Activated CD4-positive, alpha-beta memory T cell treated with anti-CD3 and anti-CD28 coated beads, Interleukin-2, amount 10 ng/mL, durations not matched to agents 7 days and 5 days (primary cell): ENCODE measurements at places on chromosomes 7 and 10. TPM values are rescaled to one million over a fixed set of nuclear protein-coding genes. Genes with fewer than 3 reads are reported as not detected.

- no peaks in the 10 kb centered on the region for H3K36me3 ChIP-seq
- no peak for DNase-seq
- H3K4me3 ChIP-seq = no peak overlapping the region
- no peak overlapping the region for H3K27ac ChIP-seq
- H3K4me1 ChIP-seq = no peaks in the 10 kb centered on the region
These were observed 143.9 kb upstream of the FRMD4A start for GRCh38 chr10:14474656-14475055.

The MEPCE gene
- total RNA-seq = 40.1 TPM

DNA sequence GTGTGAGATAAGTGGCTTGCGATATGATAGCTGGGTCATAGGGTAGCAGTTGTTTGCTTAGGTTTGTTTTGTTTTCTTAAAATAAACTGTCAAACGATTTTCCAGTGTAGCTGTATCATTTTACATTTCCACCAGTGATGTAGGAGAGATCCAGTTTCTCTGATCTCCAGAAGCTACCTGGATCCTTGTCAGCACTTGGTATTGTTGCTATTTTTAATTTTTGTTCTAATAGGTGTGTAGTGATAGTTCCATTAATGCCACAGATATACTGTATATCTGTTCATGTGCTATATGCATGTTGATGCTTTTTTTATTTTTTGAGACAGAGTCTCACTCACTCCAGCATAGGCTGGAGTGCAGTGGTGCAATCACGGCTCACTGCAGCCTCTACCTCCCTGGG, 44.4 kb downstream of the GOLGA7B start:
- no peak for DNase-seq
- peaks cover 1% of the 10 kb centered on the region for H3K4me1 ChIP-seq
- H3K27ac ChIP-seq = no peak overlapping the region
- no peaks in the 10 kb centered on the region for H3K36me3 ChIP-seq
- peaks cover 12% of the 10 kb centered on the region for H3K27me3 ChIP-seq
- no peak overlapping the region for H3K4me3 ChIP-seq

GRCh38 chr10:109740436-109740835, 182.9 kb downstream of the XPNPEP1 start:
- no peak overlapping the region for H3K27ac ChIP-seq
- H3K4me3 ChIP-seq = no peak overlapping the region
- H3K4me1 ChIP-seq = no peaks in the 10 kb centered on the region

GRCh38 chr10:103800089-103800488, 55.3 kb downstream of the SH3PXD2A start:
- peak overlapping the region; percentile 80 for H3K27ac ChIP-seq
- no peak overlapping the region for H3K4me3 ChIP-seq
- H3K27me3 ChIP-seq = peaks cover 3% of the 10 kb centered on the region
- H3K4me1 ChIP-seq = peaks cover 44% of the 10 kb centered on the region

- H3K27me3 ChIP-seq = peaks cover 38% of the 10 kb centered on the region
- no peaks in the 10 kb centered on the region for H3K36me3 ChIP-seq
- no peak overlapping the region for H3K27ac ChIP-seq
- peaks cover 3% of the 10 kb centered on the region for H3K4me1 ChIP-seq
These were observed 4.4 kb upstream of the RAPGEF5 start for GRCh38 chr7:22361320-22361719.

The FGFR2 gene
- total RNA-seq = 0.30 TPM

DNA sequence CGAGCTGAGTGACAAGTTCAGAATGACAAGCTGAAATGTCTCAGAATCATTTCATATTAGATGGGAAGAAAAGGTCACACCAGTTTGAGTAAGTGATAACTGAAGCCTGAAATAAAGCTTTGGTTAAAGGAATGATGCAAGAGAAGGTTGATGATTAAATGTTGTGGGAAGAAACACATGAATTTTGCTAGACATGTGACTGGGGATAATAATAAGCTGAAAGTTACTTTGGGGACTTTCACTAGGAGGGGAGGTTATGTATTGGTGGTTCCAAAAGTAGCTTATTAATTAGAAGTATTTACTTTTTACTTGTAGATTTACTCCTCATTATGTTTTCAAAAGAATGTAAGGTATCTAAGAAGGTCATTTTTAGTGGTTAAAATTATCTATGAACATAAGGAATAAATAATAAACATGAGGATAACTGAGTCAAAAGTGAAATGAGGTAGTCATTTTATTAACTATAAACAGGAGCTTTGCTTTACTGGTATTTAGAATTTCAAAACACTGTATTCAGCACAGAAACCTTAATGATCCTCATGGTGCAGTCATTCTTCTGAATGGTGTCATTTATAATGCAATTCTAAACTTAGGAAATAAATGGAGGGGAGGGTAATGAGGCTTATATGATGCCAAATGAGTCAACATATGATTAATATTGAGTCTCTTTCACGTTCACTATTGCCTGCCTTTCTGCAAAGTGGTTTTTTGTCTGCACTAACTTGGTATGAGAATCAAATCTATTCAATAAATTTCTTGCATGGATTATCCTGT, 63.7 kb downstream of the PRKG1 start:
- no peaks in the 10 kb centered on the region for H3K27me3 ChIP-seq
- H3K36me3 ChIP-seq = no peaks in the 10 kb centered on the region
- DNase-seq = no peak

The ENO4 gene
- total RNA-seq = not detected

DNA sequence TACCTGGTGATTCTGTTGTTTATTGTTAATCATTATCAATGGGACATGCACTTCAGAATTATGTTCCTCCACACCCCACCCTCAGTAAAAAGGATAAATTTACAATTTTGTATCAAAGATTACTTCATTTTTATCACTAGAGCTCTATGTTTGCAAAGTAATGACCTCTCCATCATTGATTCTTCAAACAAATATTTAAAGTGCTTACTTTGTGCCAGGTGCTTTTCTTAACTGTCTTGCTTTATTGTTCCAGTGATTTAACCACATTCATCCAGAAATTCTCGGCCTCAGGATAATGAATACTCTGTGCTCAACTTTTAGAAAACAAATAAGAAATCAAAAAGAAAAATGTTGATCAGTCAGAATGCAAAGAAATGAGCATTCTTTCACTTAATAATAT, 144.9 kb upstream of the FOXP2 start:
- H3K27me3 ChIP-seq = no peaks in the 10 kb centered on the region
- no peak overlapping the region for H3K27ac ChIP-seq
- no peak overlapping the region for H3K4me3 ChIP-seq
- H3K4me1 ChIP-seq = no peaks in the 10 kb centered on the region

The ZPBP gene
- total RNA-seq = not detected

DNA sequence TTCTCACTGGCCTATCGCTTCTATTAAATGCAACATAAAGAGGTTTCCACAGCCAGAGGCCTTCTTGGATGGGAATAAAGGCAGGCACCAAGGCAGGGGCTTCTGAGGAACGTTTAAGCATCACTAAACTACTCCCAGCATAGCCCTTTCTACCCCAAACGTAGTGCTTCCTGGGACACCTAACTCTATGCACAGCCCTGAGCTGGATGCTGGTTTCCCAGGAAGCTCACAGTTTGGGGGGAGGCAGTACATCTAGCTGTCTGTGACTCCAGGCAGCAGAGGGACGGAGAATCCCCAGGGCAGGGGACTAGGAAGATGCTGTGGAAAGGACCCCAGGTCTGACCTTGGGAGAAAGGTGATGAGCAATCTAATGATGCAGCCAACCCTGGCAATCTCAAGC, 192.8 kb upstream of the ZMIZ1 start:
- no peaks in the 10 kb centered on the region for H3K4me1 ChIP-seq
- H3K27ac ChIP-seq = no peak overlapping the region
- no peak overlapping the region for H3K4me3 ChIP-seq
- peaks cover 28% of the 10 kb centered on the region for H3K27me3 ChIP-seq

The CRTAC1 gene
- total RNA-seq = not detected

GRCh38 chr7:25167262-25167843, 42.3 kb upstream of the CYCS start:
- no peaks in the 10 kb centered on the region for H3K36me3 ChIP-seq
- no peaks in the 10 kb centered on the region for H3K4me1 ChIP-seq
- DNase-seq = no peak
- H3K4me3 ChIP-seq = no peak overlapping the region
- no peak overlapping the region for H3K27ac ChIP-seq

The RFC2 gene
- total RNA-seq = 55.9 TPM

- peak overlapping the region; percentile 98 for H3K4me3 ChIP-seq
- peaks cover 15% of the 10 kb centered on the region for H3K36me3 ChIP-seq
- H3K27me3 ChIP-seq = no peaks in the 10 kb centered on the region
These were observed 537 bp downstream of the FOXK1 start for GRCh38 chr7:4682621-4683042.

The STMP1 gene
- total RNA-seq = 20.5 TPM

DNA sequence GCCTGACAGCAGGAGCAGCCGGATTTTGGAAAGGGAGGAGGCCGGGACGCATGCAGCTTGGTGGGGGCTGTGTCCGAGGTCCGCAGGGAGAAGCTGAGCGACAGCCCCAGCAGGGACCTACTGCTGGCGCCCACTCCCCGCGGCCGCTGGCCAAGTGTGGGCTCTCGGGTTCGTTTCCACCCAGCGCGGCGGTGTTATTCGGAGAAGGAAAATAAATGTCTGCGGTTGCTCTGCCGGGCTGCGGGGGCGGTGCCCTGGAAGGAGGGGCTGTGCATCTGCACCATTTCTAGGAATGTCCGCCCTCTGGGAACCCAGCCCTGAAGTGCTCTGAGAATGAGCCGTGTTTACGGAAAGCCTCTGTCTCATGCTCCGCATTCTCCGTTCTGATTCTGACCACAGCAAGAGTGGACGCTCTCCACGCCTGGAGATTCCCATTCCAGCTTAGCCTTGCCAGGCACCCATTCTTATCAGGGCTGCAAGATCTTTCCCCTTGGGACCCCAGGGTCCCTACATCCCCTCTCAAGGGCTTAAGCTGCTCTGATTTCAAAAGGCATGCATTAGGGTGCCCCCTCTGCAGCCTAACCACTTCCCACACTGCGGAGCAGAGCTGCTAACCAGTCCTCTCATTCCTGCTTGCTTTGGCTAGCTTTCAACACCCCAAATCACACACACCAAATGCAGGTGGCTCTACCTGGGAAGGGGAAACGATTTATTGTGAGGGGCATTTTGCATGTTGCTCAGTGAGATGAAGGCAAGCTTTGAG, 256.6 kb upstream of the GLI3 start:
- no peak overlapping the region for H3K27ac ChIP-seq
- DNase-seq = no peak
- no peaks in the 10 kb centered on the region for H3K4me1 ChIP-seq
- no peaks in the 10 kb centered on the region for H3K27me3 ChIP-seq
- no peaks in the 10 kb centered on the region for H3K36me3 ChIP-seq
- H3K4me3 ChIP-seq = no peak overlapping the region

DNA sequence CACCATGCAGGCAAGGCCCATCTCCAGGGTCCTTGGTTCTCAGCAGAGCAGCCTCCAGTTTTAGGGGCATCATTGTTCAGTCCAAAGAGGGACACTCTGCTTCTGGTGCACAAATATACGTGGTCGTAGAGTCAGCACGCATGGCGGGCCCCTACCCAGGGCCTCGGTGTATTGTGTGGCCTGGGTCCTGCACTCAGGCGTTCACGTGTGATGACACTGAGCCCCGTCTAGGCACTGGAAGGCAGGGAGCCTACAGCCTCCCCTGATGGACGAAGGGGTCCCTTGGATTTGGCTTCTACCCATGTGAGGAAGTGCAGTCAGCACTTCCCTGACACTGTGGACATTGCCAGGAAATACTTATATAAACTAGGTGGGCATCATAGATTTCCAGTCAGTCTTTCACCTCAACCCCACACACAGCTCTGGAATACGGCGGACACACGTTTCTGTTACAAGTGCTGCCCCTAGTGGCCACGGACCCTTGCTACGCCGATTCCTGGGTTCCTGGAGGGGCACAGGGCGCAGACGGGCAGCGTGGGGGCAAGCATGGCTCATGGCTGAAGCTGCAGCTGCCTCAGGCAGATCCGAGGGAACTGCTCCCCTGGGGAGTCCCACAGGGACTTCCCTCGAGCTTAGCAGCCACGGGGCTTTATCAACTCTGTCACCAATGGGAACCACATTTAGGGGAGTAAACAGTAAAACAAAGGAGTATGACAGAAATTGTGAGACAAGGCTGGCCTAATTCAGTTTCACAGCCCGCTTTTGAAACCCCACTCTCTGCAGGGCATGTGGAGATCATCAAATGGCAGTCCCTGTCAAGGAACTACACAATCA, 25.4 kb downstream of the AIFM2 start:
- no peak for DNase-seq
- H3K4me3 ChIP-seq = no peak overlapping the region
- H3K4me1 ChIP-seq = peaks cover 3% of the 10 kb centered on the region
- no peaks in the 10 kb centered on the region for H3K27me3 ChIP-seq
- peaks cover 3% of the 10 kb centered on the region for H3K36me3 ChIP-seq

DNA sequence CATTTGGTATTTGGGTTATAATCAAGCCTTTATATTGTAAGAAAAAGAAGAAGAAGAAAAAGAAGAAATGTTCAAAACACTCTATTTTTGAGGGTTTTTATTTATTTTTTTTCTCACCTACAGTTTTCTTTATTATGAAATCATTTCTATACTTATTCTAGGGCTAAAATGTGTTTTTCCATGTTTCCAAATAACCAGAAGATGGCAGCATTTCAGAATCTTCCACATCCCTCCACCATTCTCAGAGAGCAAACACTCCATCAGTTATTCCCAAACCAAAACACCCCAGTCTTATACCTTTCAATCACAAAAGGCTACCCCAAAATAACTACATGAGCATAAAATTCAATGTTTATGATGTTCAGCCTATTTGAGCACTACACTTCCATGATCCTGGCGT, 38.7 kb upstream of the PPP1R17 start:
- H3K27me3 ChIP-seq = no peaks in the 10 kb centered on the region
- H3K4me3 ChIP-seq = no peak overlapping the region
- no peaks in the 10 kb centered on the region for H3K36me3 ChIP-seq
- no peak for DNase-seq
- H3K4me1 ChIP-seq = no peaks in the 10 kb centered on the region

The C10orf95 gene
- total RNA-seq = 0.33 TPM

The TUBAL3 gene
- not detected for total RNA-seq

The GDF10 gene
- not detected for total RNA-seq

GRCh38 chr10:108583877-108584276, 1339.4 kb downstream of the XPNPEP1 start:
- no peak for DNase-seq
- no peaks in the 10 kb centered on the region for H3K4me1 ChIP-seq
- no peak overlapping the region for H3K27ac ChIP-seq

DNA sequence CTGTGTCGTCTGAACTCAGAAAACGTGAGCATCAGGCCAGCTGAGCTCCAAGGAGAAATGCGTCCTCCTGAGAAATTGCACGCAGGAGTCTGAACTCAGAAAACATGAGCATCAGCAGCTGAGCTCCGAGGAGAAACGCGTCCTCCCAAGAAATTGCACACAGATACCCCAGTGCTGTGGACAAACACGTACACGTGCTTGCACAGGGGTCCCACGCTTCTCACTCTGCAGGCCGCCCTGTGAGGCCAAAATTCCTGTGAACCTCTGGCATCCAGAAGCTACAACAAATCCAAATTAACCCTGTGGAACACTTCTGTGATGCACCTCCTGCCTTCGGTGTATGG, 133.8 kb downstream of the WDR37 start:
- H3K36me3 ChIP-seq = no peaks in the 10 kb centered on the region
- H3K27me3 ChIP-seq = peaks cover 2% of the 10 kb centered on the region
- no peak overlapping the region for H3K4me3 ChIP-seq
- peaks cover 8% of the 10 kb centered on the region for H3K4me1 ChIP-seq
- no peak for DNase-seq
